ENCODE measurements at places on chromosomes 13 and 19. TPM values are rescaled to one million over a fixed set of nuclear protein-coding genes. Genes with fewer than 3 reads are reported as not detected.

DNA sequence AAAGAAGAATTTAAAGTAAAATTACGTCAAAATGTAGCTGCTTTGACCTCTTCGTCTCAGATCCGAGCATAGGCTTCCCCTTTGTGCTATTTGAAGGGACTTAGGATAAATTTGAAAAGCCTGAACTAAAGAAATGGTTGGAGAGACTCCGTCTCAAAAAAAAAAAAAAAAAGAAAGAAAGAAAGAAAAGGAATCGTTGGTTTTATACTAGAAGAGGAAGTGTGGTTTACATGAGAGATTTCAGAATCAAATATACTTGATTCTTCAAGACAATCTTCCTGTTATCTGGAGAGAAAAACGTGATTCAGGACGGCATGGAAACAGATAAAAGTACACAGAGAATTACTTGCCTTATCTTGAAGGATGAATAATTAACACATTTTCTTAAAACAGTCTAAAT, 474 bp upstream of the ZNF780B start:
- peak overlapping the region; percentile 78 for H3K27ac ChIP-seq
- peaks cover 26% of the 10 kb centered on the region for H3K4me1 ChIP-seq
- H3K36me3 ChIP-seq = no peaks in the 10 kb centered on the region
- H3K4me3 ChIP-seq = peak overlapping the region; percentile 74
- no peaks in the 10 kb centered on the region for H3K27me3 ChIP-seq
- no peak for DNase-seq

GRCh38 chr13:20799726-20800416, 26.1 kb upstream of the EEF1AKMT1 start:
- H3K27me3 ChIP-seq = no peaks in the 10 kb centered on the region
- no peak overlapping the region for H3K4me3 ChIP-seq
- H3K27ac ChIP-seq = no peak overlapping the region
- DNase-seq = no peak

GRCh38 chr13:27024776-27025492, 146.7 kb downstream of the USP12 start:
- no peaks in the 10 kb centered on the region for H3K36me3 ChIP-seq
- no peak for DNase-seq
- H3K4me1 ChIP-seq = peaks cover 19% of the 10 kb centered on the region
- no peak overlapping the region for H3K27ac ChIP-seq
- H3K27me3 ChIP-seq = no peaks in the 10 kb centered on the region
- H3K4me3 ChIP-seq = no peak overlapping the region

DNA sequence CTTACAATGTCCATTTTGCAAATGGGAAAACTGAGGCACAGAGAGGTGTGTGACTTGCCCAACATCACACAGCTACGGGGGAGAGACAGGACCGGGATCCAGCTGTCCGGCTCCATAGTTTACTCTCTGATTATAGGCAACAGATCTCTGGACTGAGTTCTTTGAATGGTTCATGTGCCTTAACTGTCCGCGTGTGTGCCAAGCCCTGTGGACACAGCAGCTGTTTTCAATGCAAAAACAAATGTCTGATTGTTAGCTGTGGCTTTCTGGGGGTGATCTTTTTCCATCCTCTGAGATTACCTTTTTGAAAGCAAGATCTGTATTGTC, 94.1 kb downstream of the KL start:
- H3K27ac ChIP-seq = peak overlapping the region; percentile 75
- H3K4me1 ChIP-seq = peaks cover 29% of the 10 kb centered on the region
- peaks cover 80% of the 10 kb centered on the region for H3K36me3 ChIP-seq
- DNase-seq = no peak

GRCh38 chr13:80685942-80686341, 345.0 kb upstream of the SPRY2 start:
- H3K27me3 ChIP-seq = no peaks in the 10 kb centered on the region
- no peaks in the 10 kb centered on the region for H3K36me3 ChIP-seq
- H3K4me3 ChIP-seq = no peak overlapping the region
- no peak for DNase-seq
- H3K27ac ChIP-seq = no peak overlapping the region

DNA sequence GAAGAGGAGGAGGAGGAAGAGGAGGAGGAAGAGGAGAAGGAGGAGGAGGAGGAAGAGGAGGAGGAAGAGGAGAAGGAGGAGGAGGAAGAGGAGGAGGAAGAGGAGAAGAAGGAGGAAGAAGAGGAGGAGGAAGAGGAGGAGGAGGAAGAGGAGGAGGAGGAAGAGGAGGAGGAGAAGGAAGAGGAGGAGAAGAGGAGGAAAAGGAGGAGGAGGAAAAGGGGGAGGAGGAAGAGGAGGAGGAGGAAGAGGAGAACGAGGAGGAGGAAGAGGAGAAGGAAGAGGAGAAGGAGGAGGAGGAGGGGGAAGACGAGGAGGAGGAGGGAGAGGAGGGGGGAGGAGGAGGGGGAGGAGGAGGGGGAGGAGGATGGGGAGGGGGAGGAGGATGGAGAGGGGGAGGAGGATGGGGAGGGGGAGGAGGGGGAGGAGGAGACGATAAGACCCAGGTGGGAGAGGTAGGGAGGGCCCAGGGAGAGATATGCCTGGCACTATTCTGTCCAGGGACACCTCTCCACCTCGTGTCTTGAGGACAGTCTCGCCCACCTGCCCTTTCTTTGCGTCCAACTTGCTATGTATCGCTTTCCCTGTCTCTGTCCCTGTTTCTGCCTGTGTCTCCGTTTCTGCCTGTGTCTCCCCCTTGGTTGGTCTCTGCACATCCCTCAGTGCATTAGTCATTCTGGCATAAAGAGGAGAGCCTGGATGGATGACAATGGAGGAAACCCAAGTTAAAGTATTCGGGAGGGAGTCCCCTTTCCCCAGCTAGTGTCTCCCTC, 7.1 kb upstream of the KLK5 start:
- no peaks in the 10 kb centered on the region for H3K4me1 ChIP-seq
- DNase-seq = no peak
- H3K27me3 ChIP-seq = peaks cover 8% of the 10 kb centered on the region
- H3K36me3 ChIP-seq = no peaks in the 10 kb centered on the region
- no peak overlapping the region for H3K4me3 ChIP-seq

DNA sequence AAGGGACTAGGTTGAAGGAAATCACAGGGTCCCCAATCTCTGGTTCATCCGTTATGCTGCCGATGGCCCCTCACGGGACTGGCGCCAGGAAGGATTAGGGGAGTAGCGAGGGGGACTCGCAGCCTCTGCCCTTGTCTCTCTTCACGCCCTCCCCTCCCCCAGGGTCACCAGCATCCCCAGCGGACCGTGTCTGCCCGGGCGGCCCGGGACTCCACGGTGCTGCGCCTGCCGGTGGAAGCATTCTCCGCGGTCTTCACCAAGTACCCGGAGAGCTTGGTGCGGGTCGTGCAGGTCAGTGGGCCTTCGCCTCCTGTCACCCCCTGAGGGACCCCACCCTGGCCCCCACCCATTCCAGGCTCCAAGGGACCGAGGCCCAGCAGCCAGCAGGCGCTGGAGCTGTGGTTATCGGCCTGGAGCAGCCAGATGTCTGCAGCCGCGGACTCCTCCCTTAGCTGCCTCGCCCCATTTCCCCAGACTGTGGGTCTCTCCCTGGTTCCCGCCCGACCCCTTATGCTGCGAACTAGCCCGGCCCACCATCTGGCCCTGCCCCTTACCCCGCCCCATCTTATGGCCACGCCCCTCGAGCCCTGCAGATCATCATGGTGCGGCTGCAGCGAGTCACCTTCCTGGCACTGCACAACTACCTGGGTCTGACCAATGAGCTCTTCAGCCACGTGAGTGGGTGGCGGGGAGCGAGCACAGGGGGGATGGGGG, 5.4 kb downstream of the PNPLA6 start:
- no peaks in the 10 kb centered on the region for H3K27me3 ChIP-seq
- H3K4me1 ChIP-seq = peaks cover 7% of the 10 kb centered on the region
- DNase-seq = no peak
- no peak overlapping the region for H3K27ac ChIP-seq
- peaks cover 89% of the 10 kb centered on the region for H3K36me3 ChIP-seq

DNA sequence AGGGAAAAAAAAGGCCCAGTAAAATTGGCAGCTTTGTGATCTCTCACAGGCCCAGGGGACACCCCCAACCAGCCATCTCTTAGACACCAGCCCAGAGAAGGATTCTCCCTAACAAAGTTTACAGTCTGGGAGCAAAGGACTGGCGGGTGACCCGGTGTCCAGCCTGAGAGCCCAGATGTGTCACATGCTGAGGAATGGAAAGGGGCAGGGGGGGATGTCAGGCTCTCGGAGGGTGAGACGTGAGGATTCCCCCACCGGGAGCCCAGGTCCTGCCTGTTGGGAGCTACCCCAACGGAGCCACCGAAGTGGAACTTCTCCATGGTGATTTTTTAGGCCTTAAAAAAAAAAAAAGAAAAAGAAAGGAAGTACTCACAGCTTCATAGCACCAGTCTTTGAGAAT, 4.8 kb upstream of the CTXN1 start:
- peaks cover 19% of the 10 kb centered on the region for H3K4me1 ChIP-seq
- peak; percentile 12 for DNase-seq
- no peak overlapping the region for H3K4me3 ChIP-seq
- no peaks in the 10 kb centered on the region for H3K27me3 ChIP-seq
- peaks cover 60% of the 10 kb centered on the region for H3K36me3 ChIP-seq
- no peak overlapping the region for H3K27ac ChIP-seq

- no peak overlapping the region for H3K27ac ChIP-seq
- H3K4me1 ChIP-seq = peaks cover 5% of the 10 kb centered on the region
- no peak overlapping the region for H3K4me3 ChIP-seq
These were observed 9.0 kb downstream of the BLOC1S3 start for GRCh38 chr19:45187421-45188100.

- H3K4me1 ChIP-seq = no peaks in the 10 kb centered on the region
- no peaks in the 10 kb centered on the region for H3K27me3 ChIP-seq
- no peak for DNase-seq
These were observed 9.3 kb downstream of the MAP3K10 start for GRCh38 chr19:40200341-40201099.

DNA sequence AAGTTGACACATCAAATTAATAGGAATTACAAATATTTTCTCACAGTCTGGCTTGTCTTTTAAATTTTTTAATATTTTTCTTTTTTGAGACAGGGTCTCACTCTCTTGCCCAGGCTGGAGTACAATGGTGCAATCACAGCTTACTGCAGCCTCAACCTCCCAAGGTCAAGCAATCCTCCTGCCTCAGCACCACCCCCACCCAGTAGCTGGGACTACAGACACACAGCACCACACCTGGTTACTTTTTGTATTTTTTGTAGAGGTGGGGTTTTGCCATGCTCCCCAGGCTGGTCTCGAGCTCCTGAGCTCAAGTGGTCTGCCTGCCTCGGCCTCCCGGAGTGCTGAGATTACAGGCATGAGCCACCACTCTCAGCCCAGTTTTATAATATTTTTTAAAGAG, 72.0 kb downstream of the SPATA13 start:
- no peaks in the 10 kb centered on the region for H3K36me3 ChIP-seq
- H3K4me1 ChIP-seq = no peaks in the 10 kb centered on the region
- no peak for DNase-seq
- no peaks in the 10 kb centered on the region for H3K27me3 ChIP-seq
- H3K27ac ChIP-seq = no peak overlapping the region

PSG5 gene
- total RNA-seq = not detected

SLC5A5 gene
- 32.9 TPM for total RNA-seq

ELAVL3 gene
- total RNA-seq = not detected

KIR2DL4 gene
- total RNA-seq = not detected

ELSPBP1 gene
- not detected for total RNA-seq

MICU2 gene
- total RNA-seq = 44.5 TPM

ZNF490 gene
- total RNA-seq = not detected

All from stomach (tissue), 19 donors.